ENCODE measurements at places on chromosomes 11 and 22.

GRCh38 chr11:365831-366230 is 3.5 kb upstream of the B4GALNT4 start:
- no peak for DNase-seq

- DNase-seq, result peak; percentile 87
Measured at GRCh38 chr22:23243006-23243573, 62.8 kb downstream of the BCR start.

- no peak for DNase-seq
Measured at GRCh38 chr11:62604460-62605120, 2.9 kb upstream of the MTA2 start.

GRCh38 chr11:83006877-83007330 is 64.8 kb downstream of the RAB30 start:
- no peak for DNase-seq

DNA sequence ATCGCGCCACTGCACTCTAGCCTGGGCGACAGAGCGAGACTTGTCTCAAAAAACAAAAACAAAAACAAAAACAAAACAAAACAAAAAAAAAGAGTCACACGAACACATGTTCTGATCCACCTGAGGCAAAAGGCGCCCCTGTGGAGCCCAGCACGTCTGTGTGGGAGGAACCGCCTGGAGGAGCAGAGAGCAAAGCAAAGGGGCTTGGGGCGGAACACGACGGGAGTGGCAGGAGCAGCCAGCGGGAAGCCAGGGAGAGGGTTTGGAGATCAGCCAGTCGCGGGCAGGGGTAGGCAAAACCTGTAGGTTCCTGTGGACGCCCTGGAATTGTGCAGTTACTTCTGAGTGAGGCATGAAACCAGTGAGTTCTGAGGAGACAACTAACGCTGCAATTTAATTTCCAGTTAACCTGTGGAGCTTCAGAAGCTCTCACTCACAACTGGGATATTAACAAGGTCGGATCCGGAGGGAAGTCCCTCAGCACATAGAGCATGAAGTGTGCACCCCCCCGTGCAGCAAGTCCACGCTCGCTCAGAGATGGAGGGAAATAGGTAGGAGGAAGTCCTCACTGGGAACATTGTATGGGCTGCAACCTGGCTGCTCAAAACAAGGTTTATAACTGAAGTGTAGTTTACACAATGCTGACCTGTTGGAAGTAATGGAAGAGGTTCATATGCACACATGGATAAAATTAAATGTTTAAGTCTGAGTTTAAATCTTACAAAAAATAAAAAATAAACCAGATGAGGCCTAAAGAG is 13.2 kb upstream of the USP18 start:
- DNase-seq, result no peak

DNA sequence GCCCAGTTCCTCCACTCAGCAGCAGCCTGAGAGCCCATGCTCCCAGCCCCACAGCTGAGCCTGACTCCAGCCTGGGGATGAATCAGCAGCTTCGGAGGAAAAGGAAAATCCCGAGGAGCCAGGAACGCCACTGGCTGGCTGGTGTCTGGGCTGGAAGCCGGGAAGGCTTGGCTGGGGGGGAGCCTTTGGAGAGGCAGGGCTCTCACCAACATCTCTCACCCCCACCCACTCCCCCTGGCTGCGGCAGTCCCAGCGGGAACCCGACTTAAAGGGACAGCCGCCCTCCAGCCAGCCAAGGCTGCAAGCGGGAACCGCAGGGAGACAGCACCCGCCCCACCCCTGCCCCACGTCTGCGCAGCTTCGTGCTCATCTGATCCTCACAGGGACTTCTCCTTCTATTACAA is 28.4 kb downstream of the KIAA0930 start:
- DNase-seq, result no peak

GRCh38 chr22:49582678-49583077 is 245.0 kb downstream of the BRD1 start:
- no peak for DNase-seq

GRCh38 chr11:116696381-116696941 is 76.3 kb downstream of the BUD13 start:
- DNase-seq, result no peak

DNA sequence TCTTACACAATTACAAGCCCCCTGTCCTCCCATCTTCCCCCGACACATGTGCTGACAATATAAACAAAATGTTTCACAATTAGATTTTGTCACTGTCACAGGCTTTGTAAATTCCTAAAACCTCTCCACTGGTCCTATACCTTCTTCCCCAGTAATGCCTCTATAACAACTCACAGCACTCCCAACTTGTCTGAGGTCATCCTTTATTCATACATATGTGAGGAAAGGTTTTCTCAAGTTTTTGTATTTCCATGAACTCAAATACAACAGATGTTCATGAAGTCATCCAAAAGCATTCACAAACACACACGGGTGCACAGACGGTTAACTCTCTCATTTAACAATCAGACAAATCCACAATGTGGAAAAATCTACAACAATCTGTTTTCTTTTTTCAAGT is 1.9 kb downstream of the OR52H1 start:
- no peak for DNase-seq

DNA sequence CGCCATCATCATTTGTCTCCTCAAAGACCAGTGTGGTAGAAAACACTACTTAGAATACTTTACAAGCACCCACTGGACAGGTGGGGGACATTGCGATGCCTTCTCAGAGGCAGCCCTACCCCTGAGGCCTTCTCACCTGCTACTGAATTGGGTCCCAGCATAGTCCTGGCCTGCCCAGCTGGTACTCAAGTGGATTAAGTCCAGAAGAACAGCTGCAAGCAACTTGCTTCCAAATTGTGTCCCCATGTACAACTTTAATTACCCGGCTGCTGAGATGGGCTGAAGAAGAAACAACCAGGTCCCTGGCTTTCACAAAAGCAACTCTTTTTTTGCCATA is 12.3 kb downstream of the ABTB2 start:
- DNase-seq, result no peak
